ENCODE measurements at places on chromosomes 6 and 20.

DNA sequence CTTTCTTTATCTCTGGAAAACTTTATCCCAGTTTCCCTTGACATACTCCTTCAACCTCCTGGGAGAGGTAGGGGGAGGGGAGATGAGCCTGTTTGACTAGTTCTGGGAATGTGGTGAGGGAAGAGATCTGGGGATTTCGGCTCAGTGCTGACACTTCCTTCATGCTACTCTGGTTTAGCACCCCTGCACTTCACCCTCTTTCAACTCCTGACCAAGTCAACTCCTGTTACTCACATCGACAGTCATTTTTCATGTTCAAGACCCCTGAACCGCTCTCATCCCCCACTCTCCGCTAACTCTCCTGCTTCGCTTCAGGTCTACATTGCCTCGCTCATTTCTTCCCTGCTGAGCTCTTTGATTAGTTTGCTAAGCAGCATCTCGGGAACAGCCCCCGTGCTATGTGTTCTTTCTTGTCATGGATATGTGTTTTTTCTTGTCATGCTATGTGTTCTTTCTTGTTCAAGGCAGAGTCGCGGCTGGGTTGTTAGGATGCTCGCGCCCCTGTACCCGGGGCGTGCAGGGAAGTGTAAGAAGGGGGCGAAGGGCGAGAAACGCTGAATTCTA lies 16.6 kb upstream of the TRIM27 start:
- no peak for DNase-seq

- DNase-seq, result no peak
These were observed 29.4 kb downstream of the NCOA5 start for GRCh38 chr20:46060301-46060881.

DNA sequence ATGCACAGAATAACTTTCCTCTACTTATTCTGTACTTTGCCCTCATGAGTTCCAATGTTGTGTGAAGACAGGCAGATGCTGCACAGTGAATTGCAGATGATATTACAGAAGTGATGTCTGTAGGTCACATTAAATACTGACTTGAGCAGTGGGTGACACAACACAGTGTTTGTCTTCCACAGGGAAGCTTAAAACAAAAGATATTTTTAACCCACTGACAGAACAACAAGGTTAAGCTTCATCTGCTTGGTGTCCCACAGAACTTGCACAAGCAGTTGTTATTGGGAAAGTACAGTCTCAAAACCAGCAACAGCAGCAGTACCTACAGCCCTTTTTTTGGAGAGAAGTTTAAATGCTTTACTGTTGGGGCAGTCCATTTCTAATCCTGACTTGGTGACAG lies 10.5 kb downstream of the SUMO4 start:
- DNase-seq, result no peak

DNA sequence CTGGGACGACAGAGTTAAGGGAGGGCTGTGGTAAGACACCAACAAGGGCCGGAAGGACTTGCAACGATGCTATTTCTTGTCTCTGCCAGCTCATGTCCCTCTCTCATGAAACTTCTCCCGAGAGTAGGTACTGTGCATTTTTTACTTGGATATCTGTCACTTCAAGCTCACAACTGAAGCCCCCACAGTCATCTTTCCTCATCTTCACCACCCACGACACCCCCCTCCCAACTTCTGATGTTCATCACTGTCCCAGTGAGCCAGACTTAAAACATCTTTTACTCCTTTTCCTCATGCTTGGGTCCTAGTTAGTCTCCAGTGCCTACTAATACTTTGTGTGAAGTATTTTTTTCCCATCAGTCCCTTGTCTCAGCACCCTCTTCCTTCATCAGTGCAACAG lies 34.6 kb upstream of the SRPK1 start:
- no peak for DNase-seq

DNA sequence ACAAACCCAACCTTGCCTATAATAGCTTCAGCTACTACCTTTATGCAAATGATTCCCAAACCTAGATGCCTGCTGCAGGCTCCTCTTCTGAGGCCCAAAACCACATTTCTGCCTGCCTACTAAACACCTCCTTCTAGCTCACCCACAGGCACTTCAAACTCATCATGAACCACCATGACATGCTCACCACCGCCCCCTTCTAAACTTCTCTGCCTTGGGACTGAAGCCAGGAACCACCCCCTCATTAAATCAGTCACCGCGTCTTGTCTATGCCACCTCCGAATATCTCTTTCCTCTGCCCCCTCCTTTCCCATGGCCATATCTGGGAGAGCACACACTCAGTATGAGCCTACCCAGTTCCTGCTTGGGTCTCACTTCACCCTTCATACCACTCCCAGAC lies 101.2 kb downstream of the SNAP25 start:
- no peak for DNase-seq
